ENCODE measurements at places on chromosomes 6 and 20. TPM values are rescaled to one million over a fixed set of nuclear protein-coding genes. Genes with fewer than 3 reads are reported as not detected.
A peak's percentile ranks its signal among the peaks of the same experiment; 100 is the strongest.

The RBPJL gene
- polyA plus RNA-seq: 1,575 TPM

- DNase-seq: no peak
Observed at GRCh38 chr20:58584881-58585752, 66.0 kb upstream of the STX16 start.

The SIRPB2 gene
- polyA plus RNA-seq: 0.80 TPM

GRCh38 chr20:25271486-25272222 lies 23.8 kb downstream of the PYGB start:
- DNase-seq: peak; percentile 41

The DHX35 gene
- polyA plus RNA-seq: 3.7 TPM

The AHI1 gene
- 24.8 TPM for polyA plus RNA-seq

DNA sequence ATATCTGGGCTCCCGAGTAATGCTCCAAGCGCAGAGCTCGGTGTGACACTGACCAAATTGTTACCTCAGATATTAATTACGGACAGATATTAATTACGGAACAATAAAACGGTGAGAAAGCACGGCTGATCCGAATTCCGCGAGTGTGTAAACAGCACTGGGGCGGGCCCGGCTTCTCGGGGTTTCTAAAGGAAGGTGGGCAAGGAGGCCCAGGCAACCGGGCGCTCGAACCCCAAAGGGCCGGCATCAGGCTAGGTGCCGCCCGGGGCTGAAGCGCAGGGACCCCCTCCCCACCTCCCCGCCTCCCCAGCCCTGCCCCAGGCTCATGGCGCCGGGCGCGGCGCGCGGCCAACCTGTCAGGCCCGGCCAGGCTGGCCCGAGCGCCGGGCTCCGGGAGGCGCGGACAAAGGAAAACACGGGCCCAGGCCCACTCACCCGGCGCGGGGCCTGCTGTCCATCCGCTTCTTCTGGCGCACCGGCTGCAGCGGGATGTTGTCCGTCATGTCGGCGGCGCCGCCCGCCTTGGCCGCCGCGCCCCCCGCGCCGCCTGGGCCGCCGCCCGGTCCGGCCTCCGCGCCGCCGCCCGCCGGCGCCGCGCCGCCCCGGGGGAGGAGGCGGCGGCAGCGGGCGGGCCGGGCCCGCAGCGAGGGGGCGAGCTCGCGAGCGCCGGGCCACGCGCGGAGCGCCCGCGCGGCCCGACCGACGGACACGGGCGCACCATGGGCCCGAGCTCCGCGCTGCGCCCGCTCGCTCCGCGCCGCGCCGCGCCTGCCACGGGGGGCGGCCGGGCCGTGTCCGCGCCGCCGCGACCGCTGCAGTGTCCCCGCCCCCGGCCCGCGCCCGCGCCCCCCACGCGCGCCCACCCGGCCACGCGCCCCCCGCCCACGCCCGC lies at the start of gene ATP9A:
Gene ATP9A, minus strand, starts transcription at position 524 of the 892 bp plus-strand sequence. Its CDS starts 21 bp downstream, at position 503.
- peak; percentile 41 for DNase-seq

- DNase-seq: no peak
Observed at GRCh38 chr6:11028959-11029358, 15.1 kb downstream of the ELOVL2 start.

DNA sequence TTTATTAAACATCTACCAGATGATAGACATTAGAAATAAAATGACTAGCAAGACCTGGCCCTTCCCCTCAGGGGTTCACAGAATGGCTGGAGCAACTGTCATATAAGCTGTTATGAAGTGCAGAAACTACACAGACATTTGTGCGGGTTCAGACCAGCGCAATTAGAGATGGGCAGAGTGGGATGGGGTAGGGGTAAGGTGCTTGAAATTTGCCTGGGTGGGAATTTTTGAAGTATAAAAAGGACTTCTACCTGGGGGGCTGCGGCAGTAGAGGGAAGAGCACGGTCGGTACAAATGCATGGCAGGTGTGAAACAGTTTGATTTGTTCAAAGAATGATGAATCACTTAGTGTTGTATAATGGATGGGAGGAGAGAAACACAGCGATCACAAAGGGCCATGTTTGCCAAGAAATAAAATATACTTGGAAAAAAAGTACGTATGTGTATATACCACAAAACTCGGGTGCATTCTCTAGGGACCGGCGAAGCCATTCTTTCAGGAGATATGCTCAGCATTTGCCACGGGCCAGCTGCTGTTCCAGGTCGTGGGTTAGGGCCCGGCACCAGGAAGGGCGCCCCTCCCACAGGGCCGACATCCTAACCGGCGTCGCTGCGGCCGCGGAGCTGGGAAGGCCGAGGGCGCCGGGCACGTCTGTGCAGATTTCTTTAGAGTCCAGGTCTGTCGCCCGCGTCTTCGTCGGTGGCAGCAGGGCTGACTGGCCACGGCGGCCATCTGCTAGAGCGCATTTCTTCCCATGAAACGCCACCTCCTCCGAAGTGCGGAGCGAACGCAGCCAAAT lies 809 bp upstream of the NOL7 start:
- DNase-seq: no peak

DNA sequence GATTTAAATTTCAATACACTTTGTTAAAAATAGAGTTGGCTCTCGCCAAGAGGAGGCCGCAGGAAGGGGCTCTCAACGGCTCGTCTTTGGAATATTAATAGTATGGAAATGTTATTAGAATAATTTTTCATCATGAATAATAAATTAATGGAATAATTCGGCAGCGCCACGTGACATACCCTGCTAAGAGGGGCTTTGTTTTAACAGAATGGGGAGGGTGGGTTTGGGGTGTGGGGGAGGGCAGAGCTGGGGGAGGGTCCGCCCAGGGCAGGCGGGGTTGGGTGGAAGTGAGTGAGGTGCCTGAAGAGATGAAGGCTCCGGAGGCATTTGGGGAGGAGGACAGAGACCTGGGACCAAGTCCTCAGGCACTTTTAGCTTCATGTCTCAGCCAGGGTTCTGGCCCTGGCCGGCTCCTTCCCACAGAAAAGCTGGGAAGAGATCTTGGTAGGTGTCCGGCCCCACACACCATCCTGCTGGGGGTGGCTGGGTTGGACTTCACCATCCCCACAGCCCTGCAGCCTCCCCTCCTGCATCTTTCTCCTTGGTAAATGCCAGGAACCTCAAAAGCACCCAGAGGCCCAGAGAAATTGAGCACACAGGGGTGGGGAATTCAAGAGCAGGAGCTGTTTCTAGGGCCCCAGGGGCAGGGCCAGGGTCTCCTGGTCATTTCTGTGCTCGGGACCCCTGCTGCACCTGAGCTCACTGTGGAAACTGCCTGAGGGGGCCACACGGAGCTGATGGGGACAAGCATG lies 93.6 kb upstream of the BHLHE23 start:
- DNase-seq: no peak

The KCTD20 gene
- 10.3 TPM for polyA plus RNA-seq

DNA sequence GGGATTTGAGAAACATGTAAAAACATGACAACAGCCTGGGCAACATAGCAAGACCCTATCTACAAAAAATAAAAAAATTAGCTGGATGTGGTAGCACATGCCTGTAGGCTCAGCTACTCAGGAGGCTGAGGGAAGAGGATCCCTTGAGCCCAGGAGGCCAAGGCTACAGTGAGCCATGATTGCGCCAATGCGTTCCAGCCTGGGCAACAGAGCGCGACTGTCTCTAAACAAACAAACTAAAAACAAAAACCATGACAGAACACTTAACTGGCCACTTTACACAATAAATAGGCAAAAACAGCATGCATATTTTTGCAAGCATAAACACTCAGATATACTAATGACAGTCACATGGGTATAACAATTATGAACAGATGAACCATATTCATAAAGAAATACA lies 60.0 kb downstream of the SYTL3 start:
- no peak for DNase-seq

DNA sequence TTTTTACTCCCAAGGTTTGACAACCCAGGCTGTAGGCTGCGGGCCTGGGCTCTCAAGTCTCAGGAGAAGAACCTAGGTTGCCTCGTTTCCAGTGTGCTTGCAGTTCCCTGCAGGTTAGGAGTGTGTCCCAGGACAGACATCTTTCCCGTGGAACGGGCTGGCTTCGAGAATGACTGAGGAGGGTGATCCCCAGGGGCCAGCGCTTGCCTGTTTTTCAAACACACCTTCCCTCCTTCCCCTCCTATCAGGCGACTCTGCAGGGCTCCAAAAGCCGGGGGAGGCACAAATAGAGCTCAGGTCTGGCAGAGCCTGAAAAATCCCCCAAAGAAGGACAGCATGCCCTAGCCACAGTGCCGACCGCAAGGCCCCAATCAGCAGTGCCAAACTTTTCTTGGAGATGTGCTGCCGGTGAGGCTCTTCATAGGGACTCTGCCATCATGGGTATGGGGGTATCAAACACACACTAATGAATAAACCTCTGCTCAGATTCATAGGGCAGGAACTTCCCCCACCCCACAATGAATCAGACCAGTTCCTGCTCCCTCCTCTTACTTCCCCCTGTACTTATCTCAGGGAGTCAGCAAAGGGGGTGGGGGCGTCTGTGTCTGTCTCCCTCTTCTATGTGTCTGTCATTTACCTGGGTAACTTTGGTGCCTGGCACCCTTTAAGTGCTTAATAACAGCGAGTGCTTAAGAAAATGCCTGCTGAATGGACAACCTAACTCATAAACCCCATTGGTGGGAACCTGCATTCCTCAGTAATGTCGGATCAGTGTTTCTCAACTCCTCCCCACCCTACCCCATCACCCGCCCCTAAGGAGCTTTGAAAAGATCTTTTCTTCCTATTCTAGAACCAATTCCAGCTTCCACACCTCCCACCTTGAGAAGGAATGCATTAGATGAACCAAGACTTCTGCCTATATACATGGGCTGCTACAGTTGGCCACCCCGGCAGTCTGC lies 1.6 kb downstream of the KCNG1 start:
- peak; percentile 25 for DNase-seq

- DNase-seq: no peak
Observed at GRCh38 chr20:58982406-58983114, 1.5 kb downstream of the NELFCD start.

- no peak for DNase-seq
Observed at GRCh38 chr6:10390495-10391298, 24.2 kb downstream of the TFAP2A start.

GRCh38 chr6:23783901-23784300 lies 342.1 kb upstream of the NRSN1 start:
- no peak for DNase-seq

DNA sequence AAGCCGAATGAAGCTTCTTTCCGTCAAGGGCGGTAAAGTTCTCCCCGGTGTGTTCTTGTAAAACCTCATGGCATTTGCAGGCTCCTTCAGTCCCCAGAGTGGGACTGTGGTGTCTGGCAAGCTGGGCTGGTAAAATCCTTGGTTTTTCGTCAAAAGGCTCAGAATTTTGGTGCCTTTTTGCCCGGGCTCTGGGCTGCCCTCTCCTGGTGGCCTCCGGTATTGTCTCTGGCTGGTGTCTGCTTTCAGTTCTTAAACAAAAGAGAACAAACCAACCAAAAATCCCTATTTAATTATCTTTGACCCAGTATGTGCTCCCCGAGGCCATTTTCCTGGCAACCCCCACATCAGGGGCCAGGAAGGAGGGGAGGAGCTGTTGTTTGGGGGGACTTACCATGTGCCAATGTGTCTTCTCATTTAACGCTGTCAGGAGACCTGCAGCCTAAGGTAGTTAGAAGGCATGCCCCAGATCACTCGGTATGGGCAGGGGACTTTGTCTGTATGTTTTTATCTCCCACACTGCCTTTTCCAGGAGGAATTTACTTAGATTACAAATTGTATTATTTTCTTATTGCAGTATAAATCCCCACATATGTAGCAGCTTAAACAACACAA lies 11.1 kb downstream of the CDH4 start:
- no peak for DNase-seq

- no peak for DNase-seq
Observed at GRCh38 chr6:5214570-5215052, 46.1 kb downstream of the LYRM4 start.

The MYB gene
- polyA plus RNA-seq: not detected

DNA sequence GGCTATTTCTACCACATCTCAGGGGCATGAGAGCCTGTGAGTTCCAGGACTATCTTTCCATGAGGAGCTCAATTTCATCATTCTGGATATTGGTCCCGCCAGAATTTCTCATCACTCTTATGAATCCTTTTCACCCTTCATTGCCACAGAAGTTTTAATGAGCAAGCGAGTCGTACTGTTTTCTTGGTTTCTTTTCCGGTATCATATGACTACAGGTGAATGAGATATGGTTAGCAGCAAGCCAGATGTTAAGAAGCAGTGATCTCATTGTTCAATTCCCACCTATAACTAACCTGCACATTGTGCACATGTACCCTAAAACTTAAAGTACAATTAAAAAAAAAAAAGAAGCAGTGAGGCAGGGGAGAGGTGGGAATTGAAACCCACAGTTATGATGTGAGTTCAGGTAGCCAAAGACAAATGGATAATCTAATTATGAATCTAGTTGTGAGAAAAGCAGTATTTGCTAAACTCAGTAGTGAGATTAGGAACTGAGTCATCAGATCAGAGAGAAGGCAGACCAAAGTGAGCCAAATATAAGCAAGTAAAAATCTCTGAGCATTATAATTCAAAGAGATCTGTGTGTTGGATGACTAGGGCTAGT lies 78.0 kb upstream of the ELOVL5 start:
- DNase-seq: no peak

GRCh38 chr6:17505062-17505476 lies 95.0 kb upstream of the FAM8A1 start:
- DNase-seq: no peak

The TRIM39 gene
- 12.5 TPM for polyA plus RNA-seq

- no peak for DNase-seq
Observed at GRCh38 chr6:7640607-7641577, 50.9 kb downstream of the SNRNP48 start.

GRCh38 chr20:24481173-24481572 lies 11.7 kb downstream of the SYNDIG1 start:
- no peak for DNase-seq

DNA sequence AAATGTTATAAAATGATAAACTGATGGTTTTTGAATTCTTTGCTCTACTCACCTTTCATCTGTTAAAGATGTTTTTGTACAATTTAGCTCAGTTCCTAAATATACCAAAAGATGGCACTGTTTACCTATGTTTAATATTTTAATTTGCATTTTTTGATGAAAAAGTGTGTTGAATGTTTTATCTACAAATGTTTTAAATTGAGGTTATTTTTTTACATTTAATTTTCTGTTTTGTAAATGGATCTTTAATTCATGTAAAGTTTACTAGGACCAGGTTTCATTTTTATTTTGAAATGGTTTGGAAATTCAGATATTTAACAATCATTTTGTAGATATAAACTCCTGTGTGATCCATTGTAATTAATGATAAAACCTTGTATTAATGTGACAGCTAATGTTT lies 30.0 kb downstream of the CDKAL1 start:
- no peak for DNase-seq

The AGPAT4 gene
- 1.6 TPM for polyA plus RNA-seq

DNA sequence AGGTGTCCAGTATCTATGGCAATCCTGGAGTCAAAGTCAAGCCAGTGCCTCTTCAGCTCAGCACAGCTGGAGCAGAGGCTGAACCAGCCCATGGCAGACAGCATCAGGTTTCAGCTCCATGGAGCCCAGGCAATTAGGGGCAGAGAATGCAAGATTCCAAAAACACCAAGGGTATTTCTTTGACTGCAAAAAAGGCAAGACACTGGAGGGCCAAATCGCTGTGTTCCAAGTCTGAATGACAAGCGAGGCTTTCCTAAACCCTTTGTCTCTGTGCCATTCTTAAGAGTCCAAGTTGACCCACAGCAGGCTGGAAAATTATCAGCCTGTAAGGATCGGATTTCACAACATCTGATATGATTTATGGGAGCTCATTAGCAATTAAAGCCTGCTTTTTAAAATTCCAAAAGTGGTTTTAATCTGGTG lies 49.7 kb upstream of the TGM3 start:
- no peak for DNase-seq

- no peak for DNase-seq
Observed at GRCh38 chr6:96836631-96837080, 621 bp downstream of the GPR63 start.

Data from pancreas (tissue), 10 donors.